ENCODE measurements at places on chromosomes 3 and 15.

- no peak for DNase-seq
Observed at GRCh38 chr15:54520616-54521015, 542.4 kb downstream of the UNC13C start.

- DNase-seq, result no peak
Observed at GRCh38 chr3:134807189-134807588, 12.1 kb downstream of the EPHB1 start.

- no peak for DNase-seq
Observed at GRCh38 chr15:27045796-27046195, 74.8 kb downstream of the GABRG3 start.

- no peak for DNase-seq
Observed at GRCh38 chr15:60006203-60006862, 2.2 kb downstream of the FOXB1 start.

DNA sequence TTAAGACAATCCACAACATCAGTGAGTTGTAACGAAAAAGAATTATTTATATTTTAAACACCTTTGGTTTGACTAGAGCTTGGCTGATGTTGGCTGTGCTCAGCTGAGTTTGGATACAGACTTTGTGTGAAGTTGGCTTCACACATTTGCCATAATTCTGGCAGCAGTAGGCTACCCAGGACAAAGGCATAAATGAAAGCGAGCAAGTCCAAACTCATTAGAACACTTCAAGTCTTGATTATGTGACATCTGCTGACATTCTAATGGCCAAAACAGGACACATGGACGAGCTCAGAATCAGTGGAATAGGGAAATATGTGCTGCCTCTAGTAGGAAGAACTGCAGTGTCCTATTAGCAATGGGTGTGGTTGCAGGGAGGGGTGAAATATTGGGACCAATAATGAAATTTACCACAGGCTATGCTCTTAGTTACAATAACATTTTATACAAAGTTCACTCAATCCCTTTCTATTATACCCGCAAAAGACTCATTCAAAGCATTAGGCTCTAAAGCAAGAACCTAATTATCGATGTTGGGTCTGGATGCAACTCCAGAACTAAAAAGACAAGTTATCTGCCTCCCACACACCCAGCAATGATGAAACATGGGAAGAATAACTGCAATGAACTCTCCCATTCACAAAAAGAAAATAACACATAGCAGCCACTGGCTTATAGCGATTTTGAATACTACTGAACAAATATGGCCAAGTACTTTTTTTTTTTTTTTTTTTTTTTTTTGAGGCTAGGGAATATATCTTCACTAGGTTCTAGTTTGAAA is 493.9 kb upstream of the RASGRP1 start:
- no peak for DNase-seq

DNA sequence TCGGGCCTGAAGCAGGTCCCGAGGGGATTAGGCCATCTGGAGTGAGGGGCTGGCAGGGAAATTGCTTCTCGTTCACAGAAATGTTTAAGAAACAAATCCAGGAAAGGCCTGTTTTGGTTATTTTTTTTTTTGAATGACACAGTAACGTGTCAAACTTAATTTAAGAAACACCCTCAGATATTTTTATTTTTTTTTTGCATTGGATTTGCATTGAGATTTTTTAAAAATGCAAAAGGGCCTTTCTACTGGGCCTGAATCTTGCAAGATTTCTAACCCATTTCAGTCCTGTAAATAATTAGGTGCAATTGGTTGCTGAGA is 25.0 kb upstream of the KLF13 start:
- no peak for DNase-seq

DNA sequence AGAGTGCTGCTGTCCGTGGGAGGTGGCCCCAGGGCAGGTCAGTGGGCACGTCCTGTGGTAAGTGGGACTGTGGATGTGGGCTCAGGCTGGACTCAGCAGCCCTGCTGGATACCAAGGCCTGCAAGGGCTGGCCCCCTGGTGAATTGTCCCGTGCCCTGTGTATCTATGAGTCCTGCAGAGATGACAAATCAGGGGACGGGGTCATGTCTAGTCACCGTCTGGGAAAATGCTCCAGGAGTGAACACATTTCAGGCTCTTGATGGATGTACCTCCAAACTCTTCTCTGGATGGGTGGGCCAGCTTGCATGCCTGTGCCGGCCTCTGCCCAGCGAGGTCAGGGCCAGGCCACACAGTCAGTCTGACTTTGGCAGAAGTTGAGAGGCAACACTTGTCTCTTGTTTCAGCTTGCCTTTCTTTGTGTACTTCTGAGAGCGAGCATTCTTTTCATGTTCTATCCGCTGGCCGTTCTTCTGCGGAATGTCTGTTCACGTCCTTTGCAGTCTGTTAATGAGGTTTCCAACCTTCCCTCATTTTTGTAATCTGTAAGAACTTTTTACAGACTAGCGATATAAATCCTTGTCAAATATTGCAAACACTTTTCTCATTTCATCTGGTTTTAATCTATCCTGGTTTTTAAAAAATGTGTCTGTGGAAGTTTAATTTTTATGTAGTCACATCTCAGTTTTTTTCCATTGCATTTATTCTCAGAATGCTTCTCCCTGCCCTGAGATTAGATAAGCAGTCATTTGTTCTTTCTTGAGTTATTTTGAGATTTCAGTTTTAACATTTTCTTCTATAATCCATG is 11.4 kb upstream of the STAB1 start:
- no peak for DNase-seq

DNA sequence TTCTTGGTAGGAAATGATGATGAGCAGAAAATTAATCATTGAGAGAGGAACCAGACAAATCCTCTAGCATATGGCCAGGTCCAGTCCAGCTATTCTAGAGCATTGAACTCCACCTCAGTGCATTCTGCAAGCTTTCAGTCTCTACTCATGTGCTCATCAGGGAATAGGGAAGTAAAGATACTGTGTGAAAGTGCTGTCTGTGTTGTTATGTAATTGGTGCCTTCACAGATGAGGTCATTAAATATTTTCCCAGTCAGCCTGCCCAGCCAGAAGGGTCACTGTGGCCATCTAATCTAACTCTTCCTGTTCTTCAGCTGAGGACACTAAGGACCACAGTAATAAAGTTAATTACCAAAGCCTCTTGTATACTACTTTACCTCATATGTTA is 28.2 kb downstream of the C3orf62 start:
- DNase-seq, result no peak

GRCh38 chr3:136621628-136622027 is 130.6 kb downstream of the STAG1 start:
- no peak for DNase-seq

DNA sequence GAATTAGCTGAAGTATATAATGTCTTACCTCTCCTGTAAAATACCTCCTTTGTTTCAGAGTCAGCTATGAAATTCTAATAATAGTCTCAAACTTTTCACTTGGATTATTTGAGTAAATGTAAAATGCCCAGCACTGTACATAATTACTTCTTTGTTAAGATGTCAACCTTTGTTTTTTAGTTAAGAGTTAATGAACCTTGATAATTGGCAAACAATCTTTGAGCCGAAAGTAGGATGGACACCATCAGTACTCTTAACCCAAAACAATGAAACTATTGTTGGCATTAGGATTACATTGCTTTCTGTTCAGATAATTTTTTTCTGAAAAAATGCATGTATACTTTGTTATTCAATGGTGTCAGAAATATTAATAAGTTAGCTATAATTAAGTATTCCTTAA is 3.0 kb upstream of the NECTIN3 start:
- DNase-seq, result no peak

GRCh38 chr15:75928680-75929608 is 25.3 kb downstream of the FBXO22 start:
- DNase-seq, result no peak

GRCh38 chr15:74156678-74157411 is 16.7 kb upstream of the ISLR start:
- DNase-seq, result no peak

DNA sequence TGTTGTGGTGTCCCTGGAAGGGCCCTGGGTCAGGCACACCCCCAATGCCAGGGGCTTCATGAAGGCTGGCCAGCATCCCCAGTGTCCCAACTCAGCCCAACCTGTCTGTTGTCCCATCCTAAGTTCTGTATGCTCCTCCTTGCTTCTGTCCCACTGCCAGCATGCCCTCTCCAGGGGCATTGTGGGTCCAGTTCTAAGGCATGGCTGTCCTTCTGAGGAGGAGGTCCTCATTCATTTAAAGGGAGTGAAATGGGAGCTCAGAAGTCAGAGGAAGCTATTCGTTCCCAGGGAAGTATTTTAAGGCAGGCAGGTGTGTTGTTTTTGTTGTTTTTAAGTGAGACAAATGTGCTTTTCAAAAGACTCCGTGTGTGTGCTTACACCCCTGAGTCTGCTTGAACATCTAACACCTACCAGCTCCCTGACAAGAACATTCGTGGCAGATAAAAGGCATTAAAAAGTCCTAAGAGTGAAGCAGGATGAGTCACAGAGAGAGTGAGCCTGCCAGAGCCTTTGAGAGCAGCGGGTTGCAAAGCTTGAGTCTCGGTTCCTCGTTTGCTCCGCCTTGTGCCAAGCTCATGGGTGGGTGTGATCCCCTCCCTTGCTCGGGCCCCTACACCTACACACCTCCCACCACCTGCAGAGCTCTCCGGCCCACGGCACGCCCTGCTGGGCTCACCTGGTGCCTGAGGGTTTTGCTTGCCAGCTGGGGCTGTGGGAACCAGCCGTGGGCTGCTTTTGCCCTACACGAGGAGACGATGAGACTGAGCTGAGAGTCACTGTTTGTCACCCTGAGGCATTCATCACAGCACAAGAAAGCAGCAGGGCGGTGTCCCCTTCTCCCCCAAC is 183.4 kb upstream of the TOPAZ1 start:
- DNase-seq, result no peak

DNA sequence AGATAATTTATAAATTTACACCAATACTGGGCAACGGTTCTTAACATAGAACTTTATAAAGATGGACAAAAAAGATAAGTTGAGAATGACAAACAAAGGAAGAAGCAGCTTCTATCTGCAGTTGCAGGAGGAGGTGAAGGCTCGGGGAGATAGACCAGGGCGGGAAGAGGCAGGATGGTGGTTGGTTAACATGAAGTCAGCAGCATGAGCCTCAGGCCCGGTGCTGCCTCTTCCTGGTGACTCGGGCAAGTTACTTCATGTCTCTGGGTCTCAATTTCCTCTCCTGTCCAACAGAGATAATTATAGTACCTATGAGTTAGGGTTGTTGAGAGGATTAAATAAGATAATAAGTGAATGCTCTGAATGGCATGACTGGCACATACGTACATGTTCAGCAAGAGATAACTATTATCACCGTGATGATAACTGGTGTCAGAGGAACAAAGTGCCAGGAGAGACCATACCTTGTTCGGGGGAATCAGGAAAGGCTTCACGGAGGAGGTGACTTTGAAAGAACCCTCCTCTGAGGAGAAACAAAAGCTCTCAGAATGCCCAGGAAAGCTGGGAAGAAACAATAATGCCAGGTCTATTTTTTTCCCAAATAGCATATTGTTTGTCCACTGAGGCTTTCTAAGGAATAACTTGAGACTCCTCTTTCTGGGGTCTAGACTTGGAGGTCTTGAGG is 4.4 kb downstream of the PAK6 start:
- DNase-seq, result no peak

DNA sequence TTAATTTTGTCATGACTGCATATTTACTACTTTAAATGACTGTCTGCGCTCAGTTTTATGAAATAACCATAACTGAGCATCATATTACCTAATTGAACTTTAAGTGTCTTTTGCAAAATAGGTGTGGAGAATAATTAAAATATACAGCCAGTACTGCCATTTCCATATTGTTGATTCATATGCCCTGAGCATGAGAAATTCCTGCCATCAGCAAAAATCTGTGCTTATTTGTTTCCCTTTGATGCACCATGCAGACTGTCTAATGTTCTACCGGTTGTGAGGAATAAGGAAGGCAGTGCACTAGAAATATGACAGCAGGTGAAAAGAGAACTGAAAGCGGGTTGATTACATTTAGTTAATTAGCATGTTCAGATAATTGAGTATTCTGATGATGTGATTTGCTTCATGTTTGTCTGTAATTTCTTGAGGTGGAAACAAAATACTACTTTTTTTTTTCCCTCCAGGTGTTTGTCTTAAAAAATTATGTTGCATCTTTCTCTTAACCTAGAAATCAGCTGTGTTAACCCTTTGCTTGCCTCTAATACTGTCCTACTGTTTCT is 229.4 kb upstream of the AZI2 start:
- DNase-seq, result no peak

DNA sequence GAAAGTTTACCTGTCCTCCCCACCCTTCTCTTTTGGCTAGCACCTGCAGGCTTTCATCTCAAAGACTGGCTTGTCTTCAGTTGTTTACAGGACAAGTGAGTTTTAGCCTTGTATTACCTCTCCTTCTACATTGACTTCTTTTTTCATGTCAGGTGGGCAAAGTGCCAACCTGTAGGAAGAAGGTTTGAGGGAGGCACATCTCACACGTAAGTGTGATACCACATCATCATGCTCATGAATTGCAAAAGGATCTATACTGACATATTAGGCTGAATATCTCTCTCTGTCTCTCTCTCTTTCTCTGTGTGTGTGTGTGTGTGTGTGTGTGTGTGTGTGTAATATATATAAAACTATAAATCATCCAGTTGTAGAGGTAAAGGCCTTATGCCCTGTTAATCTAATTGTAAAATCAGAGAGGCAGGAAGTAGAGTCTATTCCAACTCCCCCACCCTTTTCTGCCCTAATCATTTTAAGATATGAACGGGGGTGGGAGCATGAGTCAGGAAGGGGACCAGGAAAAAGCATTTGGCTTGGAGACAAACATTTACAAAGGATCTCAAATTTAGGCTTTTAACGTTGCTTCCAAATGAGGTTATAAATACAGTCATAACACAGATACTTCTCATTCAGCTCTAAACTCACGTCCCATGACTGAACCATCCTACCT is 107.0 kb upstream of the PFN2 start:
- no peak for DNase-seq

DNA sequence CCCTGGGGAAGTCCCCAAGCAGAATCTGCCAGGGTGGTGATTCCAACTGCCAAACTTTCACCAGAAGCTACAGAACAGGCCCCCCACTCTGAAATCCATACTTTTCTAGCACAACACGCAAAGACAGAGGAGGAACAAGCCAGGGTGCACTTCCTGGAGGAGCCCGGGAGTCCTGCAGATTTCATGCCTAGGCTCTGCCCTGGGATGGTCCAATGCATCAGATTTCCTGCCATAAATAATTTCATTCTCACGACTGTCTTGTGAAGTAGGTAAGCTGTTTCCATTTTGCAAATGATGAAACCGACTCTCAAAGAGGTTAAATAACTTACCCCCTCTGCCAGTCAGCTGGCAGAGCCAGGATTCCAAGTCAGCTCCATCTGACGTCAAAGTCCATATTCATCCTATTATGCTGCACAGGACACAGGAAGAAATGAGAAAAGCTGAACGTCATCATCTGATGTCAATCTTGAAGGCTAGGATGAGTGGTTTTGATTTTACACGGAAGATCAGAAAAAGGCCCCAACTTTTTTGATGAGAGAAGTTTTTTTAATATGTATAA is 134.8 kb upstream of the IGF1R start:
- DNase-seq, result no peak

Data from cortex of kidney (tissue), 1 donor.